SK-MEL-5 (cell line): ENCODE measurements at places on chromosomes 5 and 9. TPM values are rescaled to one million over a fixed set of nuclear protein-coding genes. Genes with fewer than 3 reads are reported as not detected.

DNA sequence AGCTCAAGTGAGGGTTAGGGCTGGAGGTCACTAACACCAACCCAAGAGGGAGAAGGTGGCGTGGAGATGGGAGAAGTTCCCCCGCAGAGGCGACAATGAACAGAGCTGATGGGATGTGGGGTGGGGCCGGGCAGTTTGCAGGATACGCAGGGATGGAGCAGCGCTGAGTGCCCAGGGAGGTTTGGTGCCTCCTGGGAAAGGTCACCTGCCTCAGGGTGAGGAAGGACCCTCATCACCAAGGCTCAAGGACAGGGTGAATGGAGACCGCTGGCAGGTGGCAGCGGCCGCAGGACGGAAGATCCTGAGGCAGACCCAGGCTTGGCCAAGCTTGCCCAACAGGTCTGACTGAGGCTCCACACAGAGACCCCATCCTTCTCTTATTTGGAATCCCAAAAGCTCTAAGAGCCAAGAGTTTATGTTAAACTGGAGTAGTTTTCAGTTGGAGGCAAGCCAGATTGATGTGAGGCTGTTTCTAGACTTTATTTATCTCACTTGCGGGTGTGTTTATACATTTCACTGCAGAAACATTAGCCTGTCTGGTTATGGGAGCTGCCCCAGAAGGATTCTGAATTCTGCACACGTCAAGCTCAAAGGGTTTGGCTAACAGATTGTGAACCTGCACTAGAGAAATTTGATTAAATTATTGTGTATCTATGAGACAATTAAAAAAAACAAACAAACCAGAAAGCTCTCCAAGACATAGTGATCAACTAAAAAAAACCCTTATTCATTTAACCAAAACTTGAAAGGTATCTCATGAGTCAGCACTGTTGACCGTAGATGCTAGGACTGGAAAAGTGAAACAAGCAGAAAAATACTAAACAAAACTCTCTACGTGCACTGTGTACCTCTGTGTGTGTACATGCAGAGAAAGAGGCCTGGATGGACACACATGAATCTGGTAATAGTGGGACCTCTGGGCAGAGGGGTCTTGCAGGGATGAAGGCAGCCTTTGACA lies 146.2 kb upstream of the PHYKPL start:
- no peak for DNase-seq

DNA sequence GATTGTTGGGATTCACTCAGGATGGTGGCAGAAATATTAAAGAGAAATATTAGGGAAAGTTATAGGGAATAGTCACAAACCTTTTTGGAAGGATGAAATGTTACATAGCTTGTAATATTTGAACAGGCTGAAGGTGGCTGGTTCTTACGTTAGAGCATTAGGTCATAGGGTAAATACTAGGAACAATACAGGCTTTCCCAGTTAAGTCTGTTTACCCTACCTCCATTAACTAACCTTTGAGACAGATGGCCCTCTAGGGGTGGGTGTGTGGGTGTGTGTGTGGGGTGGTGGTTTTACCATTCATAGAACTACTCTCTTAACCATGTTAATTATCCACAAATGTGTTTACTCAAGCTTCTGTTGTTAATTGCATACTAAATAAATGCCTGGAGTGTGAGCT lies 94.3 kb upstream of the STK32A start:
- no peak for DNase-seq

- no peak for DNase-seq
Observed at GRCh38 chr9:126050605-126050990, 276.0 kb upstream of the MVB12B start.

DNA sequence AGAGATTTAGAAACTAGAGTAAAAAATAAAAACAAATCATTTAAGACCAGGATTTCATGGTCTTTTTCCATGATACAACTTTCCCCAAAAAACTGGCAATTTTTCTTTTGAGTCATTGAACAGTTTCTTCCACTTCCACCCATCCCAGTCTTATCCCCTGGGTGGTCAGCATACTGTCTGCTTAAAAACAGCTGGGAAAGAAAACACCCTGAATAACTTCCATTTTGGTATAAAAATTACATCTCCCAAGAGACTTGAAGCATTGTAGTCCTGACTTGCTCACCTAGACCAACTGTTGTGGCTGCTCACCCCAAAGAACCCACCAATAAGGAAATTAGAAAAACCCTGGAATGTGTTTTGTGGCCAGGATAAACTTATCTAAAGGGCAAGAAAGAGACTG lies 731.3 kb downstream of the NR2F1-AS1 start:
- DNase-seq, result no peak

DNA sequence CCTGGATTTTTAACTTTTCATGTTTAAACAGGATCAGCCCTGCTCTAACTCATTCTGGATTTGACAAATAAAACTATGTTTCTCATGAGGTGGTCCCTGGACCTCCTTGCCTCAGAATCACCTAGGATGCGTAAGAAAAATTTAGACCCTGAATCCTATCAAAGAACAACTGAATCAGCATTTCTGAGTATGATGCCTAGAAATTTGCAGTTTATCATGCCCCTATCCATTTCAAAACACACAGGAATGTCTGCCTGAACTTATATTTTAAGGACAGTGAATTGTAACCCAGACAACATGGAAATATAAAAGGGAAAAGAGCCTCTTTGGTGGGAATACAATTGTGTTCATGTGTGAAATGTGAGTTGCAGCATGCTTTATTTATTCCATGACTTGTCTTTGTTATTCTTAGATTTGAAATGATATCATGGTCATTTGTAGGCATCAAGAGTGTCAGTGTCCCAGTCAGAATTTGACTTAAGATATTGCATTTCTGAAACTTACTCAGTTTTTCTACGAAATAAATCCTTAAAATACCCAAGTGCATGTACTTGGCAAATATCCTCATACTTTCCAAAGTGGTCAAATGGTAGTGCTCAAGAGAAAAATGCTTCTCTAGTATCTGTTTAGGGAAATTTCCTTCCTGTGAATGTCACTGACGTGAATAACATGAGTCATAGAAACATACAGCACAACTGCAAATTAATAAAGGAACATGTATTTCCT lies 144.3 kb downstream of the GIN1 start:
- no peak for DNase-seq

- no peak for DNase-seq
Observed at GRCh38 chr5:137501846-137502406, 2.8 kb upstream of the SPOCK1 start.

DNA sequence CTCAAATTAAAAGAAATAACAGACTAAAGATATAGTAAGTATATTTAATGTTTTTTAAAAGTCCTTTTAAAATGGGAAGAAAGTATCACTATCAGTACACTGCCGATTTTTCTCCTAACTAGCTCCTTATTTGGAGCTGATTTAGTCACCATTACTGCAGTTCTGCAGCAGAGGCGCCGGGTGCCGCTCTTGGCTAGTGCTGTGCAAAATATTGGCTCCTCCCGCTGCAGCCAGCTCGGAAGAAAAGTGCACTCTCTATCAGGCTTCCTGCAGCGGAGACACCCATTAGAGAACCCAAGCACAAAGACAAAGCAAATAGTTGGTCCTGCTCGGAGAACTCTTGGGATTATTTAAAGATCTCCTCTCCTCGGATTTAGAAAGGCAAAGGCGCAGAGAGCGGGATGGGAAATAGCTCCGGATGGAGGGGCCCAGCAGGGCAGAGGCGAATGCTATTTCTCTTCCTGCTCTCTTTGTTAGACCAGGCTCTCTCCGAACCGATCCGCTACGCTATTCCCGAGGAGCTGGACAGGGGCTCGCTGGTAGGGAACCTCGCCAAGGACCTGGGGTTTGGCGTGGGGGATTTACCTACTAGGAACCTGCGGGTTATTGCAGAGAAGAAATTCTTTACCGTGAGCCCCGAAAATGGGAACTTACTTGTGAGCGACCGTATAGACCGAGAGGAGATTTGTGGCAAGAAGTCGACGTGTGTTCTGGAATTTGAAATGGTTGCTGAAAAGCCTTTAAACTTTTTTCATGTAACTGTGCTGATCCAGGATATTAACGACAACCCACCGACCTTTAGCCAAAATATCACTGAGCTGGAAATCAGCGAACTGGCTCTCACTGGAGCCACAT lies at the start of gene PCDHGB3:
Gene PCDHGB3, plus strand, starts transcription at position 249 of the 855 bp plus-strand sequence. Its CDS starts 153 bp downstream, at position 402.
- peak; percentile 33 for DNase-seq

GRCh38 chr5:89255845-89256463 lies 373.0 kb upstream of the MEF2C start:
- DNase-seq, result peak; percentile 67

GRCh38 chr5:167339205-167339604 lies 952.2 kb upstream of the WWC1 start:
- DNase-seq, result peak; percentile 31

- peak; percentile 32 for DNase-seq
Observed at GRCh38 chr9:3480353-3480655, 45.5 kb downstream of the RFX3 start.

GRCh38 chr5:78364005-78364404 lies 3.6 kb downstream of the SCAMP1 start:
- DNase-seq, result no peak

- no peak for DNase-seq
Observed at GRCh38 chr5:67855523-67855922, 360.0 kb upstream of the PIK3R1 start.

DNA sequence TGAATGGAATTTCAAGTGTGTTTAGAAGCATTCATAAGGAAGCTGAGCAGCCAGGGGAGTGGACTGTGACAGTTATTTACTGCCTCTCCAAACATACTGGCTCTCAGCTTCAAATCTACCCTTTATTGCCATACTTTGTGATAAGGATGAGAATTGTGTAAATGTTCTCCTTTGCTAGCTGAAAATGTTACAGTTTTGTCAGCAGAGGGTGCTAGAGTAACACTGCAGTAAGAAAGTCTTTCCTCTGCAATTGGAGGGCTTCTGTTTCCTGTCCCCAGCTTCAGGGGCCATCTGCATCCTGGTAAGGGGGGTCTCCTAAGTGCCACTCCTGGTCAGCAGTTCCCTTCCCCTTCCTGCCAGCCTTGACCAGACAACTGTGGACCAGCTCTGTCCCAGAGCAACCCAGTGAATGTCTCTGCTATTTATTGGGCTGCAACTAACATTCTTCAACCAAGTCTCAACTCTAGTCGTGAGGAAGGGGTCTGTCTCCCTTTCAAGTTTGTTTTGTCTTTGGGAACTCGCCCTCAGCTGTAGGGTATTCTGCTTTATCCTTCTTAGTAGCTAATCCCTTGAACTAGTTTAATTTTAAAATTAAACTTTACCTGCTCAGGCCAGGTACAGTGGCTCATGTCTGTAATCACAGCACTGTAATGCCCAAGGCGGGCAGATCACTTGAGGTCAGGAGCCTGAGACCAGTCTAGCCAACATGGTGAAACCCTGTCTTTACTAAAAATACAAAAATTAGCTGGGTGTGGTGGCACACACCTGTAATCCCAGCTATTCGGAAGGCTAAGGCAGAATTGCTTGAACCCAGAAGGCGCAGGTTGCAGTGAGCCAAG lies 45.3 kb downstream of the RAPGEF6 start:
- peak; percentile 70 for DNase-seq

AFAP1L1 gene
- 17.4 and 18.0 TPM in 2 replicates for total RNA-seq

OR4F3 gene
- total RNA-seq, result not detected in 2 replicates

STOM gene
- 516 and 517 TPM in 2 replicates for total RNA-seq

ZNF367 gene
- 9.9 and 11.4 TPM in 2 replicates for total RNA-seq

SLC34A3 gene
- not detected in 2 replicates for total RNA-seq
